ENCODE measurements at places on chromosomes 5 and 9. TPM values are rescaled to one million over a fixed set of nuclear protein-coding genes. Genes with fewer than 3 reads are reported as not detected.
A peak's percentile ranks its signal among the peaks of the same experiment; 100 is the strongest.

LOX gene
- 60.5 TPM for total RNA-seq

GRCh38 chr5:153907170-153907775, 131.4 kb downstream of the FAM114A2 start:
- DNase-seq = no peak

NEK6 gene
- 135 TPM for total RNA-seq

DNA sequence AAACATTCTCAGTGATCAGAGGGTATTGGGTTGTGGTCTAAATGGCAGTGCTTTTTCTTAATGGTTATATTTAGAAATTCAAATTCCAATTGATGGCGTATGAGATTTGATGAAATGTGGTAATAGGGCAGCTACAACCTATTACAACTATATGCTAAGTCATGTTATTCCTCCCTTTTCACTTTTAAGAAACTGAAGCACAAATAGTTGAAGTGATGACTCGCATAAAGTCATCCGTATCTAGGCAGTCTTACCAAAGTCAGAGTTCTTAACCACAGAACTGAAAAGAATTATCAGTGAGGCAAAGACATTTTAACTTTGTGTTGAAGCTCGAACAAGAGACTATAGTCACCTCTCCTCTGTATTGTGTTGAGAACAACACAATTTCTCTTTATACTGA, 28.2 kb downstream of the C9orf152 start:
- DNase-seq = peak; percentile 70

- peak; percentile 90 for DNase-seq
These were observed at the start of gene TBCA for GRCh38 chr5:77775790-77776553. TSS of gene TBCA (minus strand) at chr5:77776339. CDS start at chr5:77776257, 82 bp downstream.

GRCh38 chr9:123679330-123679987, 250.5 kb downstream of the DENND1A start:
- DNase-seq = no peak

TAS2R1 gene
- total RNA-seq = not detected

- DNase-seq = no peak
These were observed 101.6 kb downstream of the TRIO start for GRCh38 chr5:14244721-14245120.

DNA sequence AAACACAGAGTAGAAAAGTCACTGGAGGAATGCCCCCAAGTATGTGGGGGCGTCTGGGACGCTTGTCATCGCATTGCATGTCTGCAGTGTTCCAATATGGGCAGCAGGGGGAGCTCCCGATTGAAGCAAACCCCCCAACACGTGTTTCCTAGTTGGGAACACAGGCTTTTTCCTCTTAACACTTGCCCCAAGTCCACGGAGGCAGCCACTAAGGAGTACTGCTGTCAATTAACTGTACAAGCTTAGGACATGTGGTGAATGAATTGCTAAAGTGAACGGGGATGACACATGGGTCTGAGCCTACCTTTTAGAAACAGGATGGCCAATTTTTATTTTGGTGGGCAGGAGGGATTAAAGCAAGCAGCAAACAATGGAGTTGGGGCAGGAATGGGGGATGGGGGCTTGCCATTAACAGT, 2.2 kb downstream of the GABRB2 start:
- DNase-seq = peak; percentile 33

DNA sequence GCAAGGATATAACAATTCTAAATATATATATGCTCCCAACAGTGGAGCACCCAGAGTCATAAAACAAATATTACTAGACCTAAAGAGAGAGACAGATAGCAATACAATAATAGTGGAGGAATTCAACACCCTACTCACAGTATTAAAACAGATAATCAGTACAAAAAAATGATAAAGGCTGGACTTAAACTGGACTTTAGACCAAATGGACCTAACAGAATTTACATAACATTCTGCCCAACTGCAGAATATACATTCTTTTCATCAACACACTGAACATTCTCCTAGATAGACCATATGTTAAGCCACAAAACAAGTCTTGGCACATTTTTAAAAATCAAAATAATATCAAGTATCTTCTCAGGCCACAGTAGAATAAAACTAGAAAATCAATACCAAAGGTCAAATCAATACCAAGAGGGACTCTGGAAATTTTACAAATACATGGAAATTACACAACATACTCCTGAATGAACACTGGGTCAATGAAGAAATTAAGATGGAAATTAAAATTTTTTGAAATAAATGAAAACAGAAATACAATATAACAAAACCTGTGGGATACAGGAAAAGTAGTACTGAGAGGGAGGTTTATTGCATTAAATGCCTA, 100.8 kb downstream of the FBXL17 start:
- DNase-seq = no peak

DNA sequence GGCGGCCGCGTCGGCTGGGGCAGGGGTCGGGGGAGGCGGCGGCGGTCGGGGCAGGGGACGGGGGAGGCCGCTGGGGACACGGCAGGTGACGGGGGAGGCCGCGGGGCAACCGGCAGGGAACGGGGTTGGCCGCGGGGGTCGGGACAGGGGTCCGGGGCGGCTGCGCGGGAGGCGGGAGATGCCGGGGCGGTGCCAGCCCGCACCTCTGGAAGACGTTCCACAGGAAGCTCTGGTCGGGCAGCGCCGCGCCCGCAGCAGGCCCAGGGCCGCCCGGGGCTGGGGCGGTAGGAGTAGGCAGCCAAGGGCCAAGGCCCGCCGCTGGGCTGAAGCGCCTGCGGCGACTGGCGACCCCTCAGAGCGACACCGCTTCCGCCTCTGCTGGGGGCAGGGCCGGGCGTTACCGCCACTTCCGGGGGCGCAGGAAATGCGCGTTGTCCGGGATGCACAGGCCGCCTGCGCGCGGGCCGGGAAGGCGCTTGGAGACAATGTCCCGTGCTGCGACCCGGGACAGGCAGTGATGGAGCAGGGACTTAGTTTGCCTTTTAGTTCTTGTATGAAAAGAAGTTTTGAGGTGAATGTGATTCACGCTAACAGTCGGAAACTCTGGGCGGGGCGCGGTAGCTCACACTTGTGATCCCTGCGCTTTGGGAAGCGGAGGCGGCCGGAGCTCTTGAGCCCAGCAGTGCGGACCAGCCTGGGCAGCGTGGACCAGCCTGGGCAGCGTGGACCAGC, 110.0 kb upstream of the LPCAT1 start:
- peak; percentile 70 for DNase-seq

GRCh38 chr9:72721067-72721466, 199.7 kb downstream of the TMC1 start:
- DNase-seq = no peak

RFK gene
- total RNA-seq = 35.3 TPM

DNA sequence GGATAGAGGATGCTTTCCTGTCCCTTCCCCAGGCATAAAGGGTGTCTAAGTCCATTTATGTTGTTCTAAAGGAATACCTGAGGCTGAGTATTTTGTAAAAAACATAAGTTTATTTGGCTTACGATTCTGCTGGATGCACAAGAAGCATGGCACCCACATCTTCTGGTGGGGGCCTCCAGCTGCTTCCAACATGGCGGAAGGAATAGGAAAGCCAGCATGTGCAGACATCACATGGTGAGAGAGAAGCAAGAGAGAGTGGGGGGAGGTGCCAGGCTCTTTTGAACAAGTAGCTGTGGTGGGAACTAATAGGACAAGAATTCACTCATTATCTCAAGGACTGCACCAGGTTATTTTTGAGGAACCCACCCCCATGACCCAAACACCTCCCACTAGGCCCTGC, 77.2 kb downstream of the ADCY2 start:
- no peak for DNase-seq

DNA sequence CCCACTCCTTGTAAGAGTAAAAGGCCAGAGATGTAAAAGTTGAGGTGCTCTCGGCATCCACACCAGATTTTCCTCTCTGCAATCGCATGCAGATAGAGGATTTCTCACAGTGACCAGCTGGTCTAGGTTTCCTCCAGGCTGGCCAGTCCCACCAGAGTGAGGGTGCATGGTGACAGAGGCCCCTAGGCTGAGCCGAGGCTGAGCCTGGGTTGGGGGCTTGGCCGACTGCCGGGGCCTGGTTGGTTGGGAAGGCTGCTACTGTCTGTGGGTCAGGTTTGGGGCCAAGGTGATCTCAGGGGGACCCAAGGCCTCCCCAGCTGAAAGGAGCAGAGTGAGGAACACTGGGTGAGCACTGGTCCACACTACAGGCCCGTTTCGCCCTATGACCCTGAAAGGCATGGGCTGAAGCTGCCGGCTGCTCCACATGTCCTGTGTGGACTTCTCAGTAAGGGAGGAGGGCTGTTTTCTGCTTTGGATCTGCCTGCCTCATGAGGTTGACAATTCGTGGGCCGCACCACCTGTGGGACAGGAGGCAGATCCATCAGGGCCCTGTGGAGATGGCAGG, 400.8 kb upstream of the IRX4 start:
- no peak for DNase-seq

DNA sequence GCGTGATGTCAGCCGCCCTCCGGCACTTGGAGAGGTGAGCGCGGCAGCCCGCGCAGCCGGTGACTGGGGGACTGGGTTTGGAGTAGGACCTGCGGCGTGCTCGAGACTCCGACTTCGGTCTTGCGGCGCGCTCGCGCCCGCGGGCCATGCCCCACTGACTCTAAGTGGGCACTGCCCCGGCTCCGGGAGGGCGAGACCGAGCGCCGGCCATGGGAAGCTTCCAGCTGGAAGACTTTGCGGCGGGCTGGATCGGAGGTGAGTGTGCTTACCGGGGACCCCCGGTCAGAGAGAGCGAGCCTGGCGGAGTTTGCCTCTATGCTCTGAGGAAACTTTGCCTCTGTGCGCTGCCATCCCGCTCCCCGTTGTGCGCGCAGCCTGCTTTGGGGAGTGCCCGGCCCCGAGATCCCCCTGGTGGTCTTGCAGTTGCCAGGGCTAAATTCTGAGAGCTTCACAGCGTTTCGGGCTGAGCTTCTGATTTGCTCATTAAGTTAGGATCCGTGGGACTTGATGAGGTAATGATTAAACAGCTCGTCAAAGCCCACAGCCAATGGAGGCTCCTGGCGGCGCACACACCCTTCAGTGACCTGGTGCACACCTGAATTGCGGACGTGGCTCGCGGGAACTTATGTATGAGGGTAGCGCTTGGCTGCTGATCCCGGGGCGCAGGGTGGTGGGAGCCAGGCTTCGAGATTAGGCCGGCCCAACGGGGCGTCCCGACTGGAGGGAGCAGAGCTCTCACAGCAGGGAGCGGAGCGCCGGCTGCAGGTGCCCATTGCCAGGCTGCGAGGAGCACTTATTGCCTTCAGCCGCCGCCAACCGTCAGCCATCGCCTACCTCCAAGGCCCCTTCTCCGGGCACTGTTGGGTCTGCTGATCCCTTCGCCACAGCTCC, at the start of gene SLC25A48:
TSS of gene SLC25A48 (plus strand) at position 25 of the 891 bp plus-strand sequence. CDS start at position 210, 185 bp downstream.
- DNase-seq = peak; percentile 45

PDLIM4 gene
- not detected for total RNA-seq

PDE6A gene
- 0.07 TPM for total RNA-seq

DNA sequence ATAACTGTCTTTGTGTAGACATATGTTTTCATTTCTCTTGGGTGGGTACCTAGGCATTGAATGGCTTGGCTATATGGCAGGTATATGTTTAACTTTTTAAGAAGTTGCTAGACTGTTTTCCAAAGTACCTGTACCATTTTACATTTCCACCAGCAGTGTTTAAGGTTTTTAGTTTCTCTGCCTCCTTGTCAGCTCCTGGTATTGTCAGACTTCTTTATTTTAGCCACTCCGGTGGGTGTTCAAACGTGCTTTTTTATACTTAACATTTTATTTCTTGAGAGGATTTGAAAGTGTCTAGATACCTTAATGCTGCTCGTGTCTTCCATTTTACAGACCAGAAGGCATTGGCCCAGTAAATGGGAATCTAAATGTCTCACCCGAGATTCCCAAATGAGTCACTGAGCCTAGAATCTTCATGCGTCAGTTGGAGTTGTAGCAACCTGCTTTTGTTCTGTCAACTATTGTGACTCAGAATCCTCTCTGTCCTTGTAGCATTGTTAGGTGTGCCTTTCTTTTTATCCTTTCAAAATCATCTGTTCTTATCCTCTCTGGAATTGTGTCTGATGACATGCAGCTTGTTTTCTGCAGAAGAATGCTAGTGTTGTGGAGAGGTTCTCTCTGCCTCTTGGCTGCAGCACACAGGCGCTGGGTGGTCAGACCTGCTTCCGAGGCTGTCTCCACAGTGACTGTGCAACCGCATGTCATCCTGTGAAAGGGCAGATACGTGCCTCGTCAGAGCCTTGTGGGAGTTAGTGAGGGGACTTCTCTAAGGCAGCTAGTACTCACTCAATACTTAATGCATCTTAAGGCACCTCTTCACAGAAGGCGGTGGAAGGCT, 291.8 kb downstream of the AOPEP start:
- peak; percentile 81 for DNase-seq

DNA sequence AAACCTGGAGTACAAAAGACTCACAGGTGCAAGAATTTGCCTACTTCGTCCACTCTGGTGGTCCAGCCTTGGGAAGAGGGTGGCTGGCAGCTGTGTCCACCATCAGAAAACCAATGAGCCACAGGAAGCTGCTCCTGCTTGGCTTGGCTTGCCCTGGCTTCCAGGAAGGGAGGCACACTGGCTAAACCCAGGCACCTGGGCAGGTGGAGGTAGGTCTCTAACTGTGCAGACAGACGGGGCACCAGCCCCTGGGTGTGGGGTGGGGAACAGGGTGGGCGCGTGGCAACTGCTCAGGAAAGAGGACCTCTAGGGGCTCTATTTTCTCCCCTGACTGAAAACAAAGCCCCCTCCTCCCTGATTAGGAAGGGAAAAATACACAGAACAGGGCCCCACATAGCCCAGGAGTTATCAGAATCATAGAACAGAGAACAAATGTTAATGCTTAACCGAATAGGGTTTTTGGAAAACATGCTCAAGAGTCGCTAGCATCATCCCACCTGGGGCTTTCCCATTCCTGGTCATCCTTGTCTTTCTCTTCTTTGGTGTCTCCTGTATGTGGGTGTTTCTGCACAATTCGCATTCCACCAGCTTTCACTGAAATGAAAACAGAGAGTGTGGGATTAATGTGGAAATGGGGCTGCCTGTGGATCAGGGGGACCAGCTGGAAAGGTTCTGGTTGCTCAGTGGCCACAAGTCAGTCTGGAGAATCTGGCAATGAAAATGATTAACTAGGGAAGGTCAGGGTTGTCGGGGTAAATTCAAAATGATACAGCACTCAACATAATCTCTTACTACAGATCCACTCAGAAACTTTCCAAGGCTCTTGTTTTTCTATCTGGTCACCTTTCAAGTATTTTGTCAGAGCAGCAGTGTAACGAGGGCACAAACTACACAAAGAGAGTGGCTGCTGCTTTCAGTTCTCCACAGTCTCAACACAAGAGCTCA, 13.1 kb downstream of the DAP start:
- peak; percentile 40 for DNase-seq

SLC1A1 gene
- 41.6 TPM for total RNA-seq

- no peak for DNase-seq
These were observed 117.7 kb downstream of the PAPPA start for GRCh38 chr9:116271340-116271739.

DNA sequence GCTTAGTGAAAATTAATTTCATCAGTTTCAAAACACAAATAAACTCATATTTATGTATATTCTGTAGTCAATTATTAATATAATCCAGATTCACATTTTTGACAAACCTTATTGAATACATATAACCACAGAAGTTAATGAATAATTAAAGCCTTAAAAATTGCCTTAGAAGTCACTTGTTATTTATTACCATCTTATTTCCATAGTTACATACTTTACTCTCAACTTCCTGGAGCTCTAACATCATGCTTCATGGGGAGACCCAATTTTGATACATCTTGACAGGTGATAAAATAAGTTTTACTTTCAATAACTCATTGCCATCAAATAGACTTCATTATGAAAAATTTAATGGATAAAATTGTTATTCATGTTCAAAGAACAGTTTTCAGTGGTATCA, 1038.7 kb downstream of the PTPRD start:
- no peak for DNase-seq
